Breast epithelium (tissue), 4 donors: ENCODE measurements at places on chromosomes 4 and X.

DNA sequence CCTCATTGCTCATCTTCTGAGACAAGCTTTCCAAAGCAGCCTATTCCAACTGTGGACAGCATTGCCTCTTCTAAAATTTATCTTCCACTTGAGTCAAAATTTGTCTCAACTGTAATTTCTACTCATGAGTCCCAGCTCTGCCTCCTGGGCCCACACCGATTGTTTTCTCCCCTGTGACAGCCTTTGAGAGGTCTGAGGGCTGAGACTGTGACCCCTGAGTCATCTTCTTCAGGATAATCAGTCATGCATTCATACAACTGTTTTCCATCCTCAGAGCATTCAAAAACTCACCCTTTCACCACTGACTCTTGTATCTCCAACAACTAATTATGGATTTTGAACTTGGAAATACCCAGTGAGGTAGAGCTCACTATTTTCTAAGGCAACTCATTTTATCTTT lies 228.1 kb downstream of the EDA2R start:
- H3K27me3 ChIP-seq: peaks cover 13% of the 10 kb centered on the region
- H3K36me3 ChIP-seq: no peaks in the 10 kb centered on the region
- no peaks in the 10 kb centered on the region for H3K4me1 ChIP-seq
- H3K27ac ChIP-seq: no peak overlapping the region

DNA sequence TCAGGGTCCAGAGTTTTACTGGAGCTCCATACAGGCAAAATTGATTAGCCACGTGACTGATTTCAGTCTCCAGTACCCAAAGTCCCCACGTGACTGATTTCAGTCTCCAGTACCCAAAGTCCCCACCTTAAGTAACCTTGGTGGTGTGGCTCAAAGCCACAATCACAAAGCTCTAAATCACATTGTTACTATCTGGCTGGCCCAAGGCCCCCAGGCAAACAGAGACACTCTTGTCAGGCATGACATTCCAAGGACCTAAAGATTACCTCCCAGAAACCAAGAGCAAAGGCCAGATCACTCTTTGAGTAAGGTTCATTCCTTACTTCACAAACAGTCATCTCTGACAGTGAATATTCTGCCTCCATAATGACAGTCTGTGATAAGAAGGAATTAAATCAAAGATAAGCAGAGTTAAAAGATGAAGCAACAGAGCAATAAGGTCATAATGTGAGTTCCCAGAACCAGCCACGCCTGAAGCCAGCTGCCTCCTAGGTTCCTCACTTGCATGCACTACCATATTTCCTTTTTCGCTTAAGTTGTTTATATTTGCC lies 78.5 kb downstream of the ANXA3 start:
- no peak overlapping the region for H3K27ac ChIP-seq
- no peaks in the 10 kb centered on the region for H3K27me3 ChIP-seq
- H3K4me3 ChIP-seq: no peak overlapping the region
- DNase-seq: no peak

DNA sequence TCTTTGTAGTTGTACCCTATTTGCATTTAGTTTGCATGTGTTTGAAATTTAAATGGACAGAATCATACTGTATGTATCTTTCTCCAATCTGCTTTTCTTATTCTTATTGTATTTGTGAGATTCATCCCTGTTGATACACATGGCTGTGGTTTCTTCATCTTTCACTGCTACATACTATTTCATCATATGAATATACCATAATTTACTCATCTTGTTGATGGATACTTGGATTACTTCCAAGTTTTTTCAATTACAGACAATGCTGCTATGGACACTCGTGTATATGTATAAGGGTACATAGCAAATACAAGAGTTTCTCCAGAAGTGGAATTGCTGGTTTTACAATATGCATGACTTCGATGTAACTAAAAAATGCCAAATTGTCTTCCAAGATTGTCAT lies 11.8 kb upstream of the KLHL8 start:
- no peaks in the 10 kb centered on the region for H3K27me3 ChIP-seq
- no peak overlapping the region for H3K4me3 ChIP-seq
- no peaks in the 10 kb centered on the region for H3K4me1 ChIP-seq

- no peak for DNase-seq
- H3K4me1 ChIP-seq: no peaks in the 10 kb centered on the region
- no peak overlapping the region for H3K4me3 ChIP-seq
- H3K27me3 ChIP-seq: no peaks in the 10 kb centered on the region
These were observed 252.4 kb upstream of the CPEB2 start for GRCh38 chr4:14749910-14750309.

DNA sequence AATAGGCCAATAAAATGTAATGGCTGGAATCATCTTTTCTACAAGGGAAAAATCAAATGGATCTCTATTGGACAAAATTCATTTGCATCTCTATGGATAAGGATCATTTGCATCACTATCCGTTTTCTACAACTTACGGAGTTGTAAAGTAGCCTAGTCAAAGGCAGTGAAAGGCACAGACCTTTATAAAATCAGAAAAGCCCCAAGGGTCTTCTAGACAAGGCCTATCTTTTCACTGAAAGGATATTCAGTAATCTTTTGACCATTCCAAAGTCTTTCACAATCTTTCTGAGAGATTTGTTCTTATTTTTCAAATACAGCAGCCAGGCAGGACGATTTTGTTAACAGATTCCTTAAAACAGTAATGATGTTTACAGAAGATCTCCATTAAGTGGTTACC lies 119.5 kb upstream of the JADE1 start:
- H3K4me1 ChIP-seq: no peaks in the 10 kb centered on the region
- H3K27ac ChIP-seq: no peak overlapping the region
- H3K4me3 ChIP-seq: no peak overlapping the region

GRCh38 chrX:43741843-43742573 lies 85.9 kb downstream of the MAOA start:
- peak overlapping the region; percentile 72 for H3K27ac ChIP-seq
- H3K4me3 ChIP-seq: no peak overlapping the region
- no peaks in the 10 kb centered on the region for H3K4me1 ChIP-seq
- H3K36me3 ChIP-seq: no peaks in the 10 kb centered on the region

GRCh38 chr4:165394275-165394674 lies 15.5 kb downstream of the CPE start:
- no peak for DNase-seq
- H3K27me3 ChIP-seq: no peaks in the 10 kb centered on the region
- H3K36me3 ChIP-seq: no peaks in the 10 kb centered on the region
- no peak overlapping the region for H3K4me3 ChIP-seq
- H3K4me1 ChIP-seq: no peaks in the 10 kb centered on the region
- no peak overlapping the region for H3K27ac ChIP-seq

DNA sequence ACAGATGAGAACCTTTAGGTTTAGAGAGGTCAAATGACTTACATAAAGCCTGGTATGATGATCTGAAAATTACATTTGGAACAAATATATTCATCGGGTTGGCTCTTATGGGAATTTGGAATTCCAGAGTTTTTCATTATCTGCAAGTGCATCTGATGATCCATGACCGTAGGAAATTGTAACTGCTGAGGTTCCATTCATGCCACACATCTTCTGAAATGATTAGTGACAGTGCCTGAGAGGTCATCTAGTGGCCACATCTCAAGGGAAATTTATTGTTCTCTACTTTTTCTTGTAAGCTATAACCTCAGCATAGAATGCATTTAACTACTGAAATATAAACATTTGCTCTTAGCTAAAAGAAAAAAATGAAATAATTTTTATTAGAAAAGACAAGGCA lies 105.8 kb upstream of the NWD2 start:
- H3K27ac ChIP-seq: no peak overlapping the region
- no peak overlapping the region for H3K4me3 ChIP-seq
- no peaks in the 10 kb centered on the region for H3K27me3 ChIP-seq

DNA sequence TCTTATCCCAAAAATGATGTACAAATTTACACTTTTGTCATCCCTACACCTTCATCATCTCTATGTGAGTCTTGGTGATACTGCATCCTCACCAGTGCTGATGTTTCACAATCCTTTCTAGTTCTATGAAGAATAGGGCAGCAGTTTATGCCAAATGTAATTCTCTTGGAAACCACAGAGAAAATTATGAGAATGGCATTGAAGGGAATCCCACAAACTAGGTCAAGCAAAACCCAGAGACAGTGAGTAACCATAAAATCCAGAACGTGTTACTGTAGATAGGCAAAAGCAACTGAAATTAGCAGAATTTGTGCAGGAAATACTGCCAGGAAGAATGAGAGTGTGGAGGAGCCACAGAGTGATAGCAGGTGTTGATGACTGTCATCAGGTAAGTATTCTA lies 24.5 kb downstream of the IL15 start:
- H3K27ac ChIP-seq: no peak overlapping the region
- H3K27me3 ChIP-seq: no peaks in the 10 kb centered on the region
- no peak overlapping the region for H3K4me3 ChIP-seq
- no peaks in the 10 kb centered on the region for H3K4me1 ChIP-seq

GRCh38 chr4:7330031-7330596 lies 104.6 kb downstream of the PSAPL1 start:
- no peaks in the 10 kb centered on the region for H3K36me3 ChIP-seq
- H3K27ac ChIP-seq: no peak overlapping the region
- no peak overlapping the region for H3K4me3 ChIP-seq
- H3K4me1 ChIP-seq: no peaks in the 10 kb centered on the region

DNA sequence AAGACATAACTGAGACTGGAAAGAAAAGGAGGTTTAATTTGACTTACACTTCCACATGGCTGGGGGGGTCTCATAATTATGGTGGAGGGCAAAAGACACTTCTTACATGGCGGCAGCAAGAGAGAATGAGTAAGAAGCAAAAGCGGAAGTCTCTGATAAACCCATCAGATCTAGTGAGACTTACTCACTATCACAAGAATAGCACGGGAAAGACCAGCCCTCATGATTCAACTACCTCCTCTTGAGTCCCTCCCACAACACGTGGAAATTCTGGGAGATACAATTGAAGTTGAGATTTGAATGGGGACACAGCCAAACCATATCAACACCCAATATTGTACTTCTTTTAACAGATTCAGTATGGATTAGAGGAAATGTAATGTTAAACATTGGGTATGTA lies 646.6 kb downstream of the ANKRD50 start:
- DNase-seq: no peak
- H3K4me1 ChIP-seq: no peaks in the 10 kb centered on the region
- H3K36me3 ChIP-seq: no peaks in the 10 kb centered on the region
- H3K27ac ChIP-seq: no peak overlapping the region

DNA sequence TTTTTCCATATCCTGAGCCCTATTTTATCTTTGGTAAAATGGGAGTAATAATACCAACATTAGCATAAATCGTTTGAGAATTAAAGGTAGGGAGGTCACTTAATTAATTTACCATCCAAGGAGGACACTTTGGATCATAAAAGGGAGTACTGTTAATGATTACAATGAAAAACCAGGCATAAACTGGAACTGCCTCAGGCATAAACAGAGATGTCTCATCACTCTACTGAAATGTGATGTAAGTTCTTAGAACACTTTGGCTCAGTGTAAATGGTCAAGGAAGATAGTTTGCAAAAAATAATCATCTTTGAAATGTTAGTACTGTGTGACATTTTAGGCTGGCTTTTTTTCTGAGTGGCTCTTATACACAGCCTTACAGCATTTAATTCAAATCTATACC lies 268.7 kb downstream of the SLC39A8 start:
- H3K4me3 ChIP-seq: no peak overlapping the region
- no peaks in the 10 kb centered on the region for H3K36me3 ChIP-seq

- H3K4me3 ChIP-seq: no peak overlapping the region
- no peaks in the 10 kb centered on the region for H3K4me1 ChIP-seq
- no peaks in the 10 kb centered on the region for H3K36me3 ChIP-seq
- H3K27ac ChIP-seq: no peak overlapping the region
- no peaks in the 10 kb centered on the region for H3K27me3 ChIP-seq
These were observed 51.5 kb upstream of the GPRIN3 start for GRCh38 chr4:89358935-89359638.

DNA sequence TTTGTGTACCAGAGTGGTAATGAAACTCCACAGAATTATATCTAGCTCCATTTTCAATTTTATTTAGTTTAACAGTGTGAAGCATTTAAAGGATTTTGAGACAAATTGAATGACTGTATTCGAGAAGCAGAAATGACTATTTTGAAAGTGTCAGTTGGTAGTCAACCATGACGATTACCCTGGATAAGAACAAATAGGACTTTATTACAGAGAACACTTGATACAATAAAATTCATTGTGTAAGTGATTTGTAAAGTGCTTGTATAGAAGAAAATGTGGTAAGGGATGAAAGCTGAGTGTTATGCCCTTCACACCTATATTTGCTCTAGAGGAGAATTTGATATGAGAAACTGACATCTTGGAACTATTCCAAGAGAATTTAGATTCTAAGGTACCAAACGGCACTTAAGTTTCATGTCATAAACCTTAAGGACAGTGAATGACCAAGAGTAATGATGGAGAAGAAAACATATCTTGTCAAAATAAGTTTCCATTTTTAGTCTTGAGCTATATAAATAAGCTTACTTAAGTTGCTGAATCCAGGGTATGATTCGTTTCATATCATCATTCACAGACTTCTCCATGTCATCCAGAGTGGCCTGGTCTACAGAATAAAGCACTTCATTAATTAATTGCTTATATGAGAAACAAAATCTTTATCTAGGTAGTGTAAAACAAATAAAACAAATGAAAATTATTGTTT lies 34.6 kb downstream of the MED14 start:
- no peak overlapping the region for H3K4me3 ChIP-seq
- H3K36me3 ChIP-seq: no peaks in the 10 kb centered on the region
- no peaks in the 10 kb centered on the region for H3K4me1 ChIP-seq
- DNase-seq: no peak

DNA sequence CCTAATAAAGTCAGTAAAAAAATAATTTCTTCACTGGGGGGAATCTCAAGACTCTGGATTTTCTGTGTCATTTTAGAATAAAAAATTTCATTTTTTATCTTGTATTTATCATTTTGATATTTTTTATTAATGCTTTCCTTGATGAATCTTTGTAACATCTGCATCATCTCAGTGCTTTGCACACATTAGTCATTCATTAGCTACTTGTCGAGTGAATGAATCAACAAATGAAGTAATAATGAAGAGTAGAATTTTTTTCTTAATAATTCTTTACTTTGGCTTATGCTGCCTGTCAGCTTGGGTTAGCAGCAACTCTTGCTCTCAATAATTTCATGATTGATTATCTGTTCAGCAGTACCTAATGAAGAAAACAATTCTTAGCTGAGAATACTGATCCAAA lies 530.8 kb downstream of the GRXCR1 start:
- no peak overlapping the region for H3K27ac ChIP-seq
- no peaks in the 10 kb centered on the region for H3K27me3 ChIP-seq
- H3K4me3 ChIP-seq: no peak overlapping the region
- DNase-seq: no peak
- no peaks in the 10 kb centered on the region for H3K36me3 ChIP-seq

DNA sequence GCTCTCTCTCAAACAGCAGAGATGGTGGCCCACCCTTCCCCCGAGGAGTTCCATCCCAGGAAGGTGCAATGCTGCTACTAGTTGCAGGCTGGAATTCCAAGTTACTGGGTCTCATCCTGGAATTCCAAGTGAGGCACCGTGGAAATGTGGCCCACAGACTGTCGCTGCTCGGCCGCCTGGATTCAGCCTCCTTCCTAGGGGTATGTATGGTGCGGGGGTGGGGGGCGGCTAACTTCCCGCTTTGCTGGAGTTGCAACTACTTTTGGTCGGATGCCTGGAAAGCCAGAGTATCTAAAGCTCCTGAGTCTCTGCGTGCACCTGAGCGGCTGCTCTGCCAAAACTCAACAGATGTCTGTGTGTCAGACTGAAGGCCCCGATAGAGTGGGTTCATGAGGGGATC lies 1146.2 kb downstream of the RPA4 start:
- H3K36me3 ChIP-seq: no peaks in the 10 kb centered on the region
- no peak overlapping the region for H3K27ac ChIP-seq
- peaks cover 13% of the 10 kb centered on the region for H3K27me3 ChIP-seq
- no peaks in the 10 kb centered on the region for H3K4me1 ChIP-seq
- DNase-seq: no peak

- no peak overlapping the region for H3K4me3 ChIP-seq
- no peak for DNase-seq
- no peaks in the 10 kb centered on the region for H3K27me3 ChIP-seq
These were observed 212.1 kb downstream of the CHIC2 start for GRCh38 chr4:53852343-53852742.
